ENCODE measurements at places on chromosomes 13 and 19. TPM values are rescaled to one million over a fixed set of nuclear protein-coding genes. Genes with fewer than 3 reads are reported as not detected.
A peak's percentile ranks its signal among the peaks of the same experiment; 100 is the strongest.

DNA sequence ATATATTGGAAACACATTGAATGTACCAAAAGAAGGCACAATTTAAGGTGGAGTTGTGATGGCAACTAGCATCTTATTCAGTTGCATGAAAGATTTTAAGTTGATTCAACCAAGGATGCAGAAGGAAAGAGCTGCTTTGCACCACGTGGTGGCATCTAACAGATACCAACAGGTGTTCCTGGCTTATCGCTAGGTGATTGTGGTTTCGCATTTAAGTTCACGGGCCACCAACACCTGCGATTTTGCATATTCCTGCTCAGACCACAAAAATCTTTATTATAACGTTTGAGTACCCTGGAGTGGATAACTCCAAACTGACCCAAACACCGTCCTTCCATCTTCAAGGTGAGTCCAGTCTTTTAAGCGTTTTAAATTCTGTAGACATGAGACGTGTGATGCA, 45.3 kb downstream of the RGCC start:
- no peak for DNase-seq

DNA sequence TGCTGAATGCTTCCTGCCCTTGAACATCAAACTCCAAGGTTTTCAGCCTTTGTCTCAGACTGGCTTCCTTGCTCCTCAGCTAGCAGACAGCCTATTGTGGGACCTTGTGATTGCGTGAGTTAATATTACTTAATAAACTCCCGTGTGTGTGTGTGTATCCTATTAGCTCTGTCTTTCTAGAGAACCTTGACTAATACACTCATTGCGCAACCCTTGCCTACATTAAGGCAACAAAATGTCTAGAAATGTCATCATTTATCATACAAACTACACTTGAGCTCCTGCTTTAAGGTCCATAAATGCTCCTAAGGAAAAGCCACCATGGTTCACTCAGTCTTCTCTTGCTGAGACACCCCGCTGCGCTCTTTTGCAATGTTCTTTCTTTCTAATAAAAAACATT, 2861.0 kb downstream of the PCDH9 start:
- DNase-seq, result no peak

DNA sequence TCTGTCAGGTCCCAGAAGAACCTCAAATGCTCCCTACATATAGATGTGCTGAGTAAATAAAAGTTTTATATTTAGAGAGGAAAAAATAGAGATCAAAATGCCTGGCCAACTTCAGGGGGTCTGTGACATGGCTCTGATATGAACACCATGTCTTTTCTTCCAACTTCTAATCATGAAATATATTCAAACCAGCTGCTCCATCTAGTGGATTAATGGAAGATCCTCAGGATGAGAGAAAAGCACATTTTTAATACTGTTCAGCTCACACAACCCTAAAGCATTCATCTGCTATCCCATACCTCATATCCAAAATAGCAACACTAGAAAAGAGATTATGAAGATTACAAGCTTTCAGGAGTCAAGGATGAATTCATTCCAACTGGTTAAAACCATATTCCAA, 56.0 kb upstream of the DOCK9 start:
- DNase-seq, result no peak

DNA sequence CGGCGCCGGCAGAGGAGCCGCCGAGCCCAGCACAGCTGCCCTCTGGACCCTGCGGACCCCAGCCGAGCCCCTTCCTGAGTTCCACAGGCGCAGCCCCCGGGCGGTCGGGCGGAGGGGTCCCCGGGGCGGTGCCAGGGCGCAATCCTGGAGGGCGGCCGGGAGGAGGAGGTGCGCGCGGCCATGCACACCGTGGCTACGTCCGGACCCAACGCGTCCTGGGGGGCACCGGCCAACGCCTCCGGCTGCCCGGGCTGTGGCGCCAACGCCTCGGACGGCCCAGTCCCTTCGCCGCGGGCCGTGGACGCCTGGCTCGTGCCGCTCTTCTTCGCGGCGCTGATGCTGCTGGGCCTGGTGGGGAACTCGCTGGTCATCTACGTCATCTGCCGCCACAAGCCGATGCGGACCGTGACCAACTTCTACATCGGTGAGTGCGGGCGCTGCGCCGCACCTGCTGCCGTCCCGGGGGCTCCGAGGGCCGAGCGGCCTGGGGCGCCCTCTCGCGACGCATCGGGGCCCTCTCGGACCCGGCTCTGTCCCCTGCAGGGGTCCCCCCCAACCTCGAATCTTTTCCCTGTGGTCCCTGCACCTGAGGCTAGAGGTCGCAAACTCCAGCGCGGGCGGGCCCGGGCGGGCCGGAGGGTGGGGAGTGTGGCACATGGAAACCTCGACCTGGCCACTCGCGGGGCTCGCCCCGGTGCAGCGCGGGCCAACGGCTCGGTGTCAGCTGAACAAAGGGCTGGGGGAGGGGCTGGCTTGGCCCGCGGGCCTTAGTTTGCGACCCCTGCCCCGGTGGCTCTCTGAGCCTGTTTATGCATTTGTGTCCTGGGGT, at the start of gene KISS1R:
Gene KISS1R (plus strand): TSS at position 11 of the 829 bp plus-strand sequence. CDS start 170 bp downstream, at position 181.
- DNase-seq, result peak; percentile 29

DNA sequence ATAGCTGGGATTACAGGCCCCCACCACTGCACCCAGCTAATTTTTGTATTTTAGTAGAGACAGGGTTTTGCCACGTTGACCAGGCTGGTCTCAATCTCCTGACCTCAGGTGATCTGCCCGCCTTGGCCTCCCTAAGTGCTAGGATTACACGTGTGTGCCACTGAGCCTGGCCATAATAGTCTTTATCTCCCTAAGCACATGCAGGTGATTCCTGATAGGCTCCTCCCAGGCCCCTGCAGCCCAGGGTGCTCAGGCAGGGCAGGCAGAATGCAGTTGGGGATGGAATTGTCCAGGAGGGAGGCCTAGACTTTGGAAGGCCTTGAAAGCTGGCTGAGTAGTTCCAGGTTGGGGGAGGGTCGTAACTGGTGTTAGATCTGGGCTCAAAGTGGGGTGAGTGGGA, 8.5 kb downstream of the ZNF526 start:
- no peak for DNase-seq

DNA sequence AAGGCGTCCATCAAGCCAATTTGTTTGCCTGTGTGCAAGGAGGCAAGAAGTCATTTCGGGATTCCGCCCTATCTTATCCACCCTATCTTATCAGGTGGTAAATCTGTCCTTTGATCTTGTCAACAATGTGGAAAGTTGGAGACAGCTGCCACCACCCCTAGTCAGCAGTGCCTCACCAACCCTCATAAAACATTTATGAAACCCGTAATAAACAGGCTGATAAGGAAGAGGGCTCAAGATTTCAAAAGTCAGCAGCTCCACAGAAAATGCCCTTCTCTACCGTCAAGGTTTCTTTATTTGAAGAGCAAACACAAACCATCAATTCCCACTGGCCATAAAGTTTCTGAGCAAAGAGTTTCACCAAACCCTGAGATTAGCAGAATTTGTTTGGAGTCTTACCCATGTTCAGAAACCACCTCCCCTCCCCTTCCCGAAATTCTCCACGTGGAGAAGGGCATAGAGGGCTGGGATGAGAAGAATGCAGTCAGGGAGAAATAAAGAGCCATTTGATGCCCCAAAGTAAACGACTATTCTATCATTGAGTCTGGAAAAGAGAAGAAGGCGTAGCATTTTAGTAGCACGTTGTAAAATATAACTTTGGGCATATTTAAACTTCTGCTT, 196.0 kb upstream of the GPR12 start:
- DNase-seq, result no peak

- DNase-seq, result no peak
Measured at GRCh38 chr19:55550321-55550650, 4.9 kb upstream of the SBK3 start.

DNA sequence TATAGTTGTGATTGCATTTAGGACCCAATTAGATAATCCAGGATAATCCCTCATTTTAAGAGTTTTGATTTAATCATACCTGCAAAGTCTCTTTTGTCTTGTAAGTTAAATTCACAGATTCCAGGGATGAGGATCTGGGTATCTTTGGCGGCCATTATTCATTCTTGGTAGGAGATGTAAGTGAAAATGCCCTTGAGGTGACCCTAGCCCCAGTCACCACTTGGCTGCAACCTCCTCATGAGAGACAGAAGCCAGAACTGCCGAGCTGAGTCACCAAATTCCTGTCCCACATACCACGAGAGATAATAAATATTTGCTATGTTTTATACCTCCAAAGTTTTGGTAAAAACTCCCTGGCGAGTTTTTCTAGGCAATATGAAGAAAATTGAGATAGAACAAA, 389.4 kb downstream of the RFC3 start:
- DNase-seq, result no peak

DNA sequence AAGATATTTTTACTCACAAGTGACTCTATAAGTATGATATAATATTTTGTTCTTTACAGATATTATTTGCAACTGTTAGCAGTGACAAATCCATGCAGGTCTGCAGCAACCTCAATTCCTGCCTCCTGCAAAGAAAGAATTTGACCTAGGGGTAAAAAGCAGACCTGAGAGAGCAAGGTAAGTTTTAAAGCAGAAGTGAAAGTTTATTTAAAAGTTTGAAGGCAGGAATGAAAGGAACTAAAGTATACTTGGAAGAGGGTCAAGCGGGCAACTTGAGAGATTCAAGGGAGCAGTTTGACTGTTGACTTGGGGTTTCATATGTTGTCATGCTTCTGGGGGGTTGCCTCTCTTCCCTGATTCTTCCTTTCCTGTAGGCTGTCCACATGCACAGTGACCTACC, 520.1 kb upstream of the PCDH20 start:
- no peak for DNase-seq

DNA sequence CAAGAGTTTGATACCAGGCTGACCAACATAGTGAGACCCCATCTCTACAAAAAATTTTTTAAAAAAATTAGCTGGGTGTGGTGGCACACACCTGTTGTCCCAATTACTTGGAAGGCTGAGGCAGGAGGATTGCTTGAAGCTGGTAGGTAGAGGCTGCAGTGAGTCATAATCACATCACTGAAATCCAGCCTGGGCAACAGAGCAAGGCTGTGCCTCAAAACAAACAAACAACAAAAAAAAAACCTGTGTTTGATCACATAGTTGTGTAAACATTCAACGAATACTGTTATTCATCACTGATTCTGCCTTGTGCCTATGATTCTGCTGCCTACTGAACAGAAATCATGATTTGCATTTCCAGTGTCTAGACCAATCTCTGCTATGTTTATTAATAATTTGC, 134.0 kb downstream of the TBC1D4 start:
- DNase-seq, result no peak

DNA sequence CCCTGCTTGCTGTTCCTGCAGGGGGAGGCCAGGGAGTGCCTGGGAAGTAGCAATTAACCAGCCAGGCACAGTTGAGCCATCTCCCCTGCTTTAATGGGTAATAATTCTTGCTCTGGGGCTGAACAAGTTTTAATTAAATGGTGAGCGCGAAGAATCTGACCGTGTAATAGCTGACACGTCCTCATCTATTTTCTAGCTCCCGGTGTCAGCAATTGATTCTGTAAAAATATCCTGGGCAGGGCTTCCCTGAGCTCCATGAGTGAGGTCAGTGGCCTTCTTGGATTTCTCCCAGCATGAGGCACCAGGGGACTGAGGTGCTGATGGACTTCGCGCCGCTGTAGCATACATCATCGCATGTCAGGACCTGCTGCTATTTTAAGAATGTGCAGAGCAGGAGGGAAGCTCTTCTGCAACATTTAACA, 26.9 kb downstream of the SIPA1L3 start:
- DNase-seq, result peak; percentile 22

GRCh38 chr13:79456051-79456450, 24.9 kb upstream of the NDFIP2 start:
- DNase-seq, result no peak

DNA sequence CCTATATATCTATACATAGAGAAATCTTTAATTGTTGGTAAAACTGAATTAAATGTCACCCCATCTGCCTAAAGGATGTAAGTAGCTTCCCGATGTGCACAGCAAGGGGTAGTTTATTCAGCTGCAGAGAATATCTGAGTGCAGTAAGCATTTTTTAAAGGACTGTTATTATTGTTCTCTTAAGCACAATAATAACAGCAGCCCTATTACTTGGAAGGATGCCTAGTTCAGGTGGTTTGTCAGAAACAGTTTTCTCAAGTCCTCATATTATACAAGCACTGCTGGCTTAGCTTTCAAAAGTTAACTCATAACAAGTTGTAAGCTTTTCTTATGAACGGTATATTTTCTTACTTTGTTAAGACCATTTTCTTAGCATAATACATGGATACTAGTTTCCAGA, 142.6 kb downstream of the CRYL1 start:
- no peak for DNase-seq

Gene RPS16
- total RNA-seq, result 1,556 TPM

Gene SLC7A9
- total RNA-seq, result 0.73 TPM

Gene TGFB1
- total RNA-seq, result 7.4 TPM

Data from left colon (tissue), 2 donors.